ENCODE measurements at places on chromosomes 16 and 17.

DNA sequence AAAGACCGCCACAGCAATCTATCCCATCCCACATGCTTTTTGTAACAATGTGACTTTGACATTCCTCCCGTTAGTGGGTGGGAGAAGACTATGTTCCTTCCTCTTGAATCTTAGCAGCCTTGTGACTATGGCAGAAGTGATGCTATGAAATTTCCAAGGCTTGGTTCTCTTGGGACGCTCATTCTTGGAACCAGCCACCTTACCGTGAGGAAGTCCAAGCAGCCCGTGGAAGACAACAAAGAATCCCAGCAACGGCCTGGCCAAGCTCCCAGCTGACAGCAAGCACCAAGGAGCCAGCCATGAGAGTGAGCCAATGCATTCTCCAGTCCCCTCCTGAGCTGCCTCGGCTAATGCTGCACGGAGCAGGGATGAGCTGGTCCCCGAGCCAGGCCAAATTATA lies 62.3 kb downstream of the VPS53 start:
- no peak for DNase-seq

DNA sequence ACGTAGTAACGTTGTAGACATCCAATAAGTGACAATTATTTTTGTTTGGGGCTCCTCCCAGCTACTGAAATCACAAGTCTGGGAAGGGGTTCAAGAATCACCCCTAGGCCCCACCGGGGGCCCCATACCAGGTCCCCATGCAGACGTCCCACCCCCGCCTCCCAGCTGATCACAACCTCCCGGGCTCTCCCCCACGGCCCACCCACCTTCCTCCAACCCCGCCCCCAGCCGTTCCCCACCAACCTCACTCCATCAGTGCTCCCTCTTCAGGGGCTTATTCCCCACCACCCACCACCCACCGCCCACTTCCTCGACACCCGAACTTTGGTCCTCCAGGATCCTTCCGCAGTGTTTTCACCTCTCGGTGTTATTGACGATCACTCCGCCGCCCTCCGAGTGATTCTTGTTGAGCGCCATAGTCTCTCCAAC lies 240 bp downstream of the WBP2 start:
- no peak for DNase-seq

DNA sequence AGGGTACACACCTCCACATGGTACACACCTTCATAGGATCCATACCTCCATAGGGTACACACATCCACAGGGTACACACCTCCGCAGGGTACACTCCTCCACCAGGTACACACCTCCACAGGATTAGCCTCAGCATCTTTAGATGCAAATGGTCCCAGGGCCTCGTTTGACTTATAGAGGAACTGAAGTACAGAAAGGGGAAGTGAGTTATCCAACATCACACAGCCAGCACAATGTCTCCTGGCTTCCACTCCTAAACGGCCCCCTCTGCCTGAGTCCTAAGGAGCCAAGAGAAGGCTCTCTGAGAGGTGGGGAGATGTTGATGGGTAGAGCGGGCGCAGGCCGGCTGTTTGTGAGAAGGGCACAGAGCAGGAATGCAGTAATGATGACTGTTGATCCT lies 12.0 kb downstream of the FOXN1 start:
- DNase-seq = no peak

DNA sequence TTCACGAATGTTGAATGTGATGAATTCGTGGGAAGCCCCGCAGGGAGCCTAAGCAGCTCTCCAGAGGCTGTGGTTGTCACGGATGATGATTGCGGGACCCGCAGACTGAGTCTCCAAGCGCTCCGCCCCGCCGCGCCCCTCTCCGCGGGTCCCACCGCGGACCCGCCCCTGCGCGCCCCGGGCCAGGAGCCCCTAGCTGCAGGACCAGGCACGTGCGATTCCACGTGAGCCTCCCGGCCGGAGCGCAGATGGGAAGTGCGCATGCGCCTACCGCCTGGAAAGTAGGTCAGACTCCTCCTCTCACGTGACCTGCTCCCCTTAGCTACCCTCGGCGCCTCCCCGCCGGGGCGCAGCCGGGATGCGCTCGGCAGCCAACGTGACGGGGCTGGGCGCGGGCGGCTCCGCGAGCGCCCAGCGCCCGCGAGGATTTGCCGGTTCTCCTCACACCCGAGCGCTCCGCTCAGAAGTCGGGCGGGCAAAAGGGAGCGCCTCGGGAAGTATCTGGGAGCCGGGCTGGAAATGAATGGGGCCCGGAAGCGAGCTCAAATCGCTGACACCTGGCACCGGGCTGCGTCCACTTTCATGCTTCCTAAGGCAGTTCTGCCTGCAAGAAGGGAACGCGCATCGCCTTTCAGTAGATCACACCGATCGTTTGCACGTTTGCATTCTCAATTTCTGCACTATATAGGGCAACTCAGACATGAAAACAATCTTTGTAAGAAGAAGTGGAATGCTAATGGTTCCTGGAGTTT lies 26.4 kb upstream of the HLF start:
- DNase-seq = peak; percentile 98

All from K562 (cell line).